NCI-H1105 treated with DMSO at 0.1 percent for 48 hours (cell line): ENCODE measurements at places on chromosomes 12 and 14.

- no peak for DNase-seq
These were observed 52.4 kb upstream of the STON2 start for GRCh38 chr14:81452341-81453133.

DNA sequence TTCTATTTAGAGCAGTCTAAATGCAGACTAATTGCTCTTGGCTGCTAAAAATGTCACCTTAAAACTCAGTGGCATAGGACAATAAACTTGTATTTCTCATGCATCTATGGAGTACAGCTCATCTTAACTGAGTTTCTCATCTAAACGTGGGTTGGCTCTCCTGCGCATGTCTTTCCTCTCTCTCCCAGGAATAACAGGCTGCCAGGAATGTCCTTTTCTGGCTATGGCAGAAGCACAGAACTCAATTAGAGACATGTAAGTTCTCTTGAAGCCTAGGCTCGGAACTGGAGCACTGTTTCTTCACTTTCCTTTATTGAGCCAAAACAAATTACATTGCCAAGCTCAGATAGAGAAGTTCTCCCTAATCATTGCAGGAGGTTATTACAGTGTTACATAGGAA, 722.3 kb upstream of the FLRT2 start:
- no peak for DNase-seq

DNA sequence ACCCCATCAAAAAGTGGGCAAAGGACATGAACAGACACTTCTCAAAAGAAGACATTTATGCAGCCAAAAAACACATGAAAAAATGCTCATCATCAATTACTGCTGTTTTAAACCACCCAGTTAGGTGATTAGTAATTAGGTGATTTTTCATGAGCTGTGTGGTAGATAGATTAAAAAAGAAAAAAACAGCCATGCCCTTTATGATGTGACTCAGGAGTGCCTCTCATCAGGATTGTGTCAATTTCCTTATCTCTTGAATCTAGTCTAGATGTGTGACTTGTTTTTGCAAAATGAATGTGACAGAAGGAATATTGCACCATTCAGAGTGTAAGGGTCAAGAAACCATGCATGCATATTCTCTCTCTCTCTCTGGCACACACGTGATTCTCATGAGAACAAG, 5.7 kb downstream of the OR10A7 start:
- DNase-seq: no peak

DNA sequence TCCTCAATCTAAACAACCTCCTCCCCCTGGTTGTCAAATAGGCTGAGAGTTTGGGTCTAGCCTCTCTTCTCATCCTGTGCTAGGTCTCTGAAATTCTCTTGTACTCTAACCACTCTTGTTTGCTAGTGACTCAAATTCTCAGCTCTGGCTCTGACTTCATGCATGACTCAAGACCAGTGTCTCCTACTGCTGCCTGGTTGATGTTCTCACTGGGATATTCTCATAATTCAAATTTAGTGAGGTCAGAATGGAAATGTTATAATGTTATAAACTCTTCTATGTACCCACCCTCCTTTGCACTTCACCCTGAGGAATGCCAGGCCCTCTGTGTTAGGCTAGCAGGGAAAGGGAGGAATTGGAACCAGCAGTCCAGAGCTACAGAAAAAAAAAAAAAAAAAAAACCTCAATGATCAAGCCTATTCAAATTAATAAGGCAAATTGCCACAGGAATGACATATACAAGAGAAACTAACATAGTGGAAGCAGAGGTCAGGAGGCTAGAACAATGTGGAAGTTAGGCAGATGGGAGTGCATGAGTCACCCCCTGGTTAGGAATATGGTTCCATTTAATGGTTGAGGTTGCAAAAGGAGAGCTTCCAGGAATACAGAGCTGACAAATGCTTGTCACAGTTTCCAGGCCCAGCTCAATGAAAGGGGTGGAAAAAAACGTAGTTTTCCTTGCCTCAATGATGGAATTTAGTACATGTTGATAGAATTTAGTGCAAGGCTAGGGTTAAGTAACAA, 459.5 kb downstream of the RMST start:
- no peak for DNase-seq

GRCh38 chr14:60357551-60358149, 108.6 kb downstream of the PPM1A start:
- no peak for DNase-seq

DNA sequence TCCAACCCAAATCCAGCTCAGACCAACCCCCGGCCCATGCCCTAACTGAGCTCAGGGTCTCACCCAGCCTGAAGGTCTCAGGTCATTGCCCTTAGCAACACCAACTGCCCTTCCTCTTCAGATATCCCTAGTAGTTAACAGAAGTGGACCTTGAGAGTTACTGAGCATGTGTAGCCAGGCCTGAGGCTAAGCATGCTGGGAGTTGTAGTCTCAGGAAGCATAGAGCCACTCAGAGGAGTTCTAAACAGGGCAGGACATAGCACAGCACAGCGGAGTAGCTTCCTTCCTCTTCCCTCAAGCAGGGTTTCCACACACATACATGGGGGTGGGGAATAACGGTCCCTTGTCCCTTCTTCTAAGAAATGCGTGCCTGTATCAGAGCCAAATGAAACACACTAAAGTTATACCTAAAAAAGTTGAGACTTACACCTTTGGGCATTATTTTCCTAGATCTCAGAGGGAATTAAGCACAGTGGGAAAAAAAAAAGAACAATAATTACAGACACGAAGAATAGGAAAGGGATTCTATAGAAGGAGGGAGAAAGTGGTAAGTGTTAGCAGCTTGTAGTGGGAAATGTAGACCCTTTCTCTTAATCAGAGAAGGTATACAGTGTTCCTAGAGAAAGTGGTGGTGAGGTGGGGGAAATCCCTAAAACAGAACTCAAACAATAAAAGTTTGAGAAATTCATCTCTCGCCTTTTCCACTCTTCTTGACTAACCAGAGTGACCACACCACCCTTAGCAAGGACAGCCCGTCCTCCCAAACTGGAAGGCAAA, 4.4 kb downstream of the KMT2D start:
- DNase-seq: no peak

- DNase-seq: no peak
These were observed 15.5 kb upstream of the PAPOLA start for GRCh38 chr14:96486705-96487104.

- no peak for DNase-seq
These were observed 36.5 kb downstream of the CIT start for GRCh38 chr12:119840582-119840981.

- peak; percentile 90 for DNase-seq
These were observed 35.5 kb upstream of the STON2 start for GRCh38 chr14:81435391-81436295.

GRCh38 chr14:85731186-85731585, 201.2 kb downstream of the FLRT2 start:
- DNase-seq: no peak

DNA sequence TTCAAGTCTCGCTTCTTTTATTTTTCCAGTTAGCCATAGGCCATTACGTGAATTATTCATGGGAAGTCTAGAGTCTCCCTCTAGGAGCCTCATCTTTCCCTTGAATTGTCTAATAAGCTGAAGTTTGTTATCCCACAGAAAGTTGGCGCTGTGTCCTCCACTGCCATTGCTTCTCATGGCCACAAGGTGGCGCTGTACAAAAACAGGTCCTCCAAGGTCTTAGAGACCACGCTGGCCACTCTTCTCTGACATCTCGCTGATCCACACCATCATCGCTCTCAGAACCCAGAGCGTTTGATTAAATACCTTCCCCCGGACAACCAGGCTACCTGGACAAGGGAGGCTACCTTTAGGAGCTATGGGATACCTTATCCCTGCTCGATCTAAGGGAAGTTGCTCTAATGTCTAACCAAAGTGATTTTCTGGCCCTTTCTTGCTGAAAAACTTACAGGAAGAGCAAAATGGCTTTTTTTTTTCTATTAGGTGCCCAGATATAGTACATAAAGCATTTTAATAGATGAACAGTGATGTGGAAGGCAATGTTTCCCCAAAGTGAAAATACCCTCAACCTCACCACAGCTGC, 110.0 kb downstream of the CCDC60 start:
- peak; percentile 59 for DNase-seq

DNA sequence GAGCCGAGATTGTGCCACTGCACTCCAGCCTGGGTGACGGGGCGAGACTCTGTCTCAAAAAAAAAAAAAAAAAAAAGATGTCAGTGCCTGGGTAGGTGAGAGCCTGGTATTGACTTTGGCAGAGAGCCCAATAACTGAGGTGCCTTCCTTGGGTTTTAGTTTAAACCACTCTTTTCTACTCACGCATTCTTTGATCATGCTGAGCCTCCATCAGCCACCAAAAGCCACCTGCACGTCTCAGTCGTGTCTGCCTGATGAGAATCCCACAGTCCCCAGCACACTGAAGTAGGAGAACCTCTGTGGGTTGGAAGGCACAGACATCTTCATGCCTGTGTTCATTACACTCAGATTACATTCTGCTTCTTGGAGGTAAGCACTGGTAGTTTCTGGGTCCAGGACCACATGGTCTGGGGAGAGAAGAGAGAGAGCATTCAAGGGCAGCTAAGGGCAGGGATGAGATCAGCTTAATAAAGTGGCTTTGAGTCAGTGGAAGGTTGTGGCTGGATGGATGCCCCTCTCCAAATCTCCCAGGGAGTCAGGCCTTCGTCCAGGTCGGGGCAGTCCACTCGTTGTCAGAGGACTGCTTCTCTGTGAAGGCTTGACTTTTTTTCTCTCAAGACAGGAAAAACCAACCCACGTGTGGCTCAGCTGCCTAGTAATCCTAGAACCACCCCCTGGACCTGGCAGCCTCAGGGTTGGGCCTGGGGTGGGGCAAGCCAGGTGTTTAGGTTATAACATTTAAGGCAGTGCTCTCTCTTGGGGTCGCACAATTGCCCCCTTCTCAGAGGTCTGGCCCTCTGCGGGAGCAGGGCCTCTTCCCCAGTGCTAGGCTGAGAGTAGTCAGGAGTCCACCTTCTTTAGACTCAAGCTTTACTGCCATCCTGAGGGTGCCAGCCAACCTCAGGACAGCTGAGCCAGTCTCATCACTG, 32.6 kb upstream of the MAX start:
- peak; percentile 71 for DNase-seq

GRCh38 chr12:80219345-80219744, 120.0 kb downstream of the OTOGL start:
- DNase-seq: no peak
